Mesothelial cell of epicardium (in vitro differentiated cells): ENCODE measurements at places on chromosomes 2 and 18.

DNA sequence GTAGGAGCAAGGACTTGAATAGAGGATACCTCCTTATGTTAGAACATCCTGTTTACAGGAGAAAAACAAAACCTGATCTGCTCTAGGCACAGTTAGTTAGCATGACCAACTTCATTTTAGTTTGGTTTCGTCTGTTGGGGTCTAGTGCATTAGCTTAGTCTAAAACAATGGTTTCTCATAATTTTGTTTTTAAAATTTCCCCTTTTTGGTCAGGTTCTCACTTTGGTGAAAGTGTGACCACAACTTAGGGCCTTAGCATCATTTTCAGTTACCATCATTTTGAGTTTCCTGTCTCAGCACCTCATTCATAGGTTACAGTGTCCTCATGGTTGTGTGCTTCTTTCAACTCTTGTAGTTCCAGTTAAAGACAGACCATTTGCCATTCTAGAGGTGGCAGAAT is 1277.0 kb upstream of the SLC39A10 start:
- no peaks in the 10 kb centered on the region for H3K4me1 ChIP-seq
- H3K4me3 ChIP-seq: no peak overlapping the region
- peaks cover 6% of the 10 kb centered on the region for H3K36me3 ChIP-seq
- H3K27me3 ChIP-seq: no peaks in the 10 kb centered on the region

DNA sequence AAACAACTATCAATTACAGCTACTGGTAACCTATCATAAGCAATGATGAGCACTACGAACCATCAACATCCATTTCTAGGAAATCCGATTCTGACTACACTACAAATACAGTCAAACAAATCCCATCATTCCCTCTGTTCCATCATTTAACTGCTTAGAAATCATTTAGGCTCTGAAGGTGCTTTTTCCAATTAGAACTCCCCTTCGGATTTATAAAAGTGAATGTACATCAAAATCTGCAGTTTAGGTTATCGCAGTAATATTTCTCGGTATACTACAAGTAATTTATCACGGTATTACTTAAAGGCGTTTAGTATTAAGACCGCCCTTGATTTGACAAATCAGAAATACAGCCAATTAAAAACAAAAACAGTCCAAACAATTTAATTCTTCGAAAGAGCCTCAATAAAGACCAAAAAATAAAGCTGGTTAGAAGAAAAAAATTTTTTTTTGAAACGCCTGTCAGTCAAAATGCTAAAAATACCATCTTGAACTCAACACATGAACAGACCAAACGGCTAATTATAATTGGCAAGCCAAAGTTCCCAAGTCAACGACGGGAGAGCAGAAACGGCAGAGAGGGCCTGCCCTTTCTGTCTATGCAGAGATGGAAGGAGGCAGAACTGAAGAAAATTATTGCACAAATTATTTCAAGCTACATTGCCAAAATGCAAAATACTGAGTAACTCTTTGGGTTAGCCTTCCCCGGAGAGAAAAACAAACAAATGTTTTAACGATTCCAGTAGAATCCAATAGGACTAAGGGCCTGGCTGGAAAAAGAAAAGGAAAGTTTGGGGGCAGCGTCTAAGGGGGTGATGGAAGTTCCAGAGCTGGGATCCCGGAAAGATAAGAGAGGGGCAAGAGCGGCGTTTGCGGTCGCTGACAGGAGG is 1.2 kb downstream of the VPS54 start:
- no peaks in the 10 kb centered on the region for H3K36me3 ChIP-seq
- no peak for DNase-seq
- peaks cover 35% of the 10 kb centered on the region for H3K4me1 ChIP-seq
- peak overlapping the region; percentile 98 for H3K27ac ChIP-seq
- peak overlapping the region; percentile 93 for H3K4me3 ChIP-seq

DNA sequence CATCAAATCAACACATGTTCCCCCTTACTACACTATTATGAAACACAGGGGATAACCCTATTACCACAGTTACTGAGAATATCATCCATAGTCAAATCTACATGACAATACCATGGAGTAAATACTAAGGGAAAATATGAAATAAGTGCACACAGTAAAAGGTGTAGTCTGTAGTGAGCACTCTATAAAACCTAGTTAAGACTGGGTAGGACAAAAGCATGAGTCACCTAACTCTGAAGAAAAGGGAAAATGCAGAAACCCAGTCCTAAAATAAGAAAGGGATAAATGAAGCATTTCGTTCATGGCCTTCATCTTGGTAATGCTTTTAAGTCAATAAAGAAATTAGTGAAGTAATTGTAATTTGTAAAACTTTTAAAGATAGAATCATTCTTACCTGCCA is 65.4 kb upstream of the ACVR2A start:
- no peaks in the 10 kb centered on the region for H3K4me1 ChIP-seq
- no peaks in the 10 kb centered on the region for H3K27me3 ChIP-seq
- no peak overlapping the region for H3K27ac ChIP-seq
- no peaks in the 10 kb centered on the region for H3K36me3 ChIP-seq

- H3K36me3 ChIP-seq: no peaks in the 10 kb centered on the region
- no peak overlapping the region for H3K27ac ChIP-seq
- no peak for DNase-seq
Measured at GRCh38 chr2:230305416-230306275, 21.3 kb upstream of the SP140L start.

DNA sequence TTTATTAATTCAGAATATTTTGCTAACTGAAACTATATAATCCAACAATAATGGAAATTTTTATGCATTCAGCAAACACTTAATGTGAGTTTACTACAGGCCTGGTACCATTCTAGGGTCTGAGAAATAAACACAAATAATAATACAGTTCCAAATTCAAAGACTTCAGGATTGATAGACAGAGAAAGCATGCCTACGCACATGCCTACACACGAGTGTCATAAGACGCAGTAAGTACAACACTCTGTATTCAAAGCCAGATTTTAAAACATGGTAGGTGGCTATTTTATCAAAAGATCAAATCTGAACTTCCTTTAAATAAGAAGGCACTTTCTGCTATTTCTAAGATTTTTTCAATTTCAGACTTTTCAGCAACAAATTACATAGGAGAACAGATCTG is 346.9 kb downstream of the NCKAP5 start:
- H3K27ac ChIP-seq: no peak overlapping the region
- peaks cover 20% of the 10 kb centered on the region for H3K27me3 ChIP-seq
- H3K4me1 ChIP-seq: no peaks in the 10 kb centered on the region

DNA sequence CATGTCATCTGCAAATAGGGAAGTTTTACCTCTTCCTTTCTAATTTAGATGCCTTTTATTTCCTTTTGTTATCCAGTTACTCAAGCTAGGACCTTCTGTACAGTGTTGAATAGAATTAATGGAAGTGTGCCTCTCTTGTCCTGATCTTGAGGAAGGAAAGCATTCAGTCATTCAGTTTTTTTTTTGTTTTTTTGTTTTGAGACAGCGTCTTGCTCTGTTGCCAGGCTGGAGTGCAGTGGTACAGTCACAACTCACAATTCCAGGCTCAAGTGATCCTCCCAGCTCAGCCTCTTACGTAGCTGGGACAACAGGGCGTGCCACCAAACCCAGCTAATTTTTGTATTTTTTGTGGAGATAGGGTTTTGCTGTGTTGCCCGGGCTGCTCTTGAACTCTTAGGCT is 203.9 kb upstream of the ALPP start:
- H3K36me3 ChIP-seq: peaks cover 23% of the 10 kb centered on the region
- no peak overlapping the region for H3K4me3 ChIP-seq
- no peaks in the 10 kb centered on the region for H3K27me3 ChIP-seq
- no peak overlapping the region for H3K27ac ChIP-seq

DNA sequence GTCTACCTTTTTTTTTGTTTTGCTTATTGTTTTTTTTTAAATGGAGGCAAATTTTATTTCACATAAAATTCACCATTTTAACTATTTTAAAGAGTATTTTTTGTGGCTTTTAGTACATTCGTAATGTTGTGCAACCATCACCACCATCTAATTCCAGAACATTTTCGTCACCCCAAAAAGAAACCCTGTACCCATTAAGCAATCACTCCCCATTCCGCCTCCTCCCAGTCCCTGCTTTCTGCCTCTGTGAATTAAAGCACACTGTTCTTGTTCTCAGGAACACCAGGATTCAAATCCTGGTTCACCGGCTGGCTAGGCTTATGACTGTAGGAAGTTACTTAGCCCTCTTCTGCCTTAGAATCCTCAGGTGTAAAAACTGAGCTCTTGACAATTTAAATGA is 36.9 kb upstream of the EPAS1 start:
- no peaks in the 10 kb centered on the region for H3K36me3 ChIP-seq
- no peaks in the 10 kb centered on the region for H3K27me3 ChIP-seq
- no peak overlapping the region for H3K4me3 ChIP-seq
- DNase-seq: no peak
- peaks cover 3% of the 10 kb centered on the region for H3K4me1 ChIP-seq

GRCh38 chr2:176581557-176582165 is 312.4 kb downstream of the MTX2 start:
- H3K4me1 ChIP-seq: peaks cover 36% of the 10 kb centered on the region
- H3K4me3 ChIP-seq: no peak overlapping the region
- no peak for DNase-seq
- H3K27ac ChIP-seq: no peak overlapping the region

- H3K27me3 ChIP-seq: no peaks in the 10 kb centered on the region
- peaks cover 30% of the 10 kb centered on the region for H3K4me1 ChIP-seq
- no peak for DNase-seq
- no peak overlapping the region for H3K4me3 ChIP-seq
Measured at GRCh38 chr2:171478345-171478744, 43.9 kb upstream of the CYBRD1 start.

DNA sequence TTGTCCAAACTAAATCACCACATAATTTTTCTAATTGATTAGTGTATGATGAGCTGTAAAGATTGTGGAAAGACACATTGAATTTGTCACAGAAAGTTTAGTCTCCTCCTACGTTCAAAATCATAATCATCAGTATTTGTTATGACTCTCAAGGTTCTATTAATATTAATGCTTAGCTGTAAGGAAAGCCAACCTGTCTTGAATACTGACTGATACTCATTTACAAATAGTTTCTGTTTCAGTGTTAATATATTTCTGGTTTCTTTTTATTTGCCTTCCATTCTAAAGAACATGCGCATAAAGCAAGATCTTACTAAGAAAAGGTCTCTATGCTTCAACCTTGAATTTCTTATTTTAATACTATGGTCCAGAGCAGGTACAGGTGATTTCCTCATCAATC is 55.1 kb downstream of the CPS1 start:
- no peaks in the 10 kb centered on the region for H3K27me3 ChIP-seq
- no peak overlapping the region for H3K27ac ChIP-seq
- peaks cover 4% of the 10 kb centered on the region for H3K4me1 ChIP-seq
- no peak overlapping the region for H3K4me3 ChIP-seq

DNA sequence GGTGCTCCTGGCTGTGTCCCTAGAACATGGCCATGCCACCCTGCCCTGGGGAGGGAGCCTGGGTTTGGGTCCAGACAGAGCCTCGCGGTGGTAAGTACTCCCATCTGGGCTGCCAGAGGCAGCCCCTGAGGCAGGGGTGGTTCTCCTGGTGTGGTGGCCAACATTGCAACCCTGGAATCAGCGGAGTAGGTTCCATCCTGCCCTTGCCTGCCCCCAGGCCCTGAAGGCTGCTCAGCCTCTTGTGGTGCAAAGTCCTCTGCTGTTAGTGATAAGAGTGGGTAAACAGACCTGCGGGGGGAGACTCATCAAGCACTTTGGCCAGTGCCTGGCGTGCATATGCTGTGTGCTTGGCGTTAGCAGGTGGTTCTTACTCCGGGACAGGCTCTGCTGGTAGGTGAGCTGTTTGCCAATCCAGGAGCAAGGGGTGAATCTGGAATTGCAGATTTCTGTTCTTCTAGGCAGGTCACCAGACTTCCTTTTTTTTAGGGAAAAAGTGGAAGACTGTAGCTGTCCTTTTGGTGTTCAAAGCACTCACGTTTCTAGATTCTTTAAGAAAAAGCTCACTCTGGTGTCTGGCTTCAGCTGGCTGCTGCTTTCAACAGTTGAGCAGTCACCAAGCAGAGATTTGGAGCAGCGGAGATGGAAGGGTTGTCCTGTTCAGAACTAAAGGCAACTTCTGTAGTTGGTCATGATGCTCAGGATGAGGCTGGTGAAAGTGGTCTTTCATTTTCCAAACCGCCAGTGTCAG is 3.2 kb downstream of the CNNM3 start:
- H3K4me3 ChIP-seq: no peak overlapping the region
- no peak overlapping the region for H3K27ac ChIP-seq
- H3K4me1 ChIP-seq: peaks cover 70% of the 10 kb centered on the region
- H3K27me3 ChIP-seq: no peaks in the 10 kb centered on the region
- no peak for DNase-seq
- H3K36me3 ChIP-seq: peaks cover 4% of the 10 kb centered on the region

- no peaks in the 10 kb centered on the region for H3K36me3 ChIP-seq
- H3K27ac ChIP-seq: no peak overlapping the region
- peaks cover 9% of the 10 kb centered on the region for H3K4me1 ChIP-seq
- DNase-seq: no peak
- H3K4me3 ChIP-seq: no peak overlapping the region
Measured at GRCh38 chr2:230929381-230930148, 4.5 kb upstream of the GPR55 start.

DNA sequence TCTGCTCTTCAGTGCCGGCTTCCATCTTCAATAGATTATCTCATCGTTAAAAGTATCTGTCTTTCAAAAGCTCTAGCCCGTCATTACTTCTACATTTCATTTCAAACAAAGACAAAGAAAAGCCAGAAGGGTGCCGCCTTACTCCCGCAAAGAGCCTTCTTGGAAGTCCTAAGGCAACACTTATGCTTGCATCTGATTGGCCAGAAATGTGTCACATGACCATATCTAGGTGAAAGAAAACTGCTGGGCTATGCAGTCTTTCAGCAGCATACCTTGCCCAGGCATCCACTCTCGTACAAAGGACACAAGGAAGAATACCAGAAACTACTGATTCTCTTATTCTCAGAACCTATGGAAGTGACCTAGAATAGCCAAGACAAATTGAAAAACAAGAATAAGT is 217.1 kb upstream of the SLC35G4 start:
- H3K27me3 ChIP-seq: no peaks in the 10 kb centered on the region
- peaks cover 13% of the 10 kb centered on the region for H3K4me1 ChIP-seq
- H3K4me3 ChIP-seq: no peak overlapping the region
- DNase-seq: no peak

DNA sequence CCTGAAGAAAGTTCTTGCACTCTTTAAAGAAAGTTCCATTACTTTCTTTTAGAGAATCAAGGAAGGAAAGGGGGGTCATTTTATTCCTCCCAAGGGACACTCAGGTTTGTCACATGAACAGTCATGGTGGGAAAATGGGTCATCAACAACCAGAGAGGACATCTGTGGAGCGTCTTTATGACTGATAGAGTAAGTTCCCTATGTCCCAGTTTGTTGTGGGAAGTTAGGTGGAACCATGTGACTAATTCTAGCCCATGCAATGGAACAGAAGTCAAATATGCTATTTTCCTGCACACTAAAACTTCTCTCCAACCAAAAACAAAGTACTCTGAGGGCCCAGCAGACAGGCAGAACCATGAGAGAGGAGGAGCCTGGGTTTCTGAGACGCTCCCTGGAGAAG is 165.6 kb upstream of the SERTAD2 start:
- H3K4me3 ChIP-seq: no peak overlapping the region
- DNase-seq: no peak
- no peaks in the 10 kb centered on the region for H3K27me3 ChIP-seq
- no peaks in the 10 kb centered on the region for H3K36me3 ChIP-seq
- H3K4me1 ChIP-seq: peaks cover 6% of the 10 kb centered on the region

DNA sequence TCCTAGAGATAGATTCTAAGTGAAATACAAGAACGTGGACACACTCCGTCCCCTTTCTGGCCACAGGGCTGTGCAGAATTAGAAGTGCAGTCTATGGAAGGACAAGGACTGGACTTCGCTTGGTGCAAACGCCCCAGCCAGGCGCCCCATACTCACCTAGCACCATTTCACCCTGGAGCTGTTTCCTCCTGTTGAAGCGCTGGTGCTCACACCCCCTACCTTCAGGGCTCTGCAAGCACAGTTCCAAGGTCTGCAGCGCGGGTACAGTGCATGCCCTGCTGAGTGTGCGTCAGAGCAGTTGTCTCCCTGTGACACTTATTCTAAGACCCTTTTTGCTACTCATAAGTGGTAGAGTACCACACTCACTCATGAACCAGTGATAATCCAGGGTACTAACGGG is 3.0 kb downstream of the HPCAL1 start:
- H3K36me3 ChIP-seq: no peaks in the 10 kb centered on the region
- DNase-seq: no peak
- peaks cover 30% of the 10 kb centered on the region for H3K27me3 ChIP-seq
- H3K27ac ChIP-seq: no peak overlapping the region
